ENCODE measurements at places on chromosomes 6 and 20.

GRCh38 chr6:64081453-64081852, 445.9 kb downstream of the PHF3 start:
- DNase-seq = no peak

- no peak for DNase-seq
These were observed 70.1 kb upstream of the E2F3 start for GRCh38 chr6:20331625-20332024.

DNA sequence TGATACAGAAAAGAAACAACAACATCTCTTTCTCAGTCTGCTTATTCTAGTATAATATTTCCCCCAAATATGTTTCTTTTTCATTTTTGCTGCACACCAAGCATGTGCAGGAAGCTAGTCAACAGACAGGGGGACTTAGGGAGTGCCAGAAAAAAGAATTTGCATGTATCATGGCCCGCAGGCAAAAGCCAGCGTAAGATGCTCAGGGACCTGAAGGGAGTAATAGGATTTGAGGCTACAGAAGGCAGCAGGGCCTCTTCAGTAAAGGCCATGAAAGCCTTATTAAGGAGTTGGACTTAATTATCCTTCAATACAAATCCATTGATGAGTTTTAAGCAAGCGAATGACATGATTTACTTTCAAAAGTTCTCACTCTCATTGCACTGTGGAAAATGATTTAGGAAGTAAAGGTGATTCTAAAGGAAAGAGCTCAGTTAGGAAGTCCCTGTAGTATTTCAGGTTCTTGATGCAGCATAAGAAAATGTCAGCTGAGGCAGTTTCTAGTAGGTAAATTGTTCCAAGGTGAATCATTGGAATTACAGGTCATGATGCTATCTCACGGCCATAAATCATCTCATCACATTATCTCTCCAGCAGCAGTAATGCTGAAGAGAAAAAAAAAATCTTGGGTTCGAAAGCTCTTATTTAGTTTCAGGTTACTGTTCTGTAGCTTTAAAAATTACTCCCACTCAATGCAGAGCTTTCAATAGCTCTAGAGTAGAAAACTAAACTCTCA, 94.8 kb downstream of the PTCHD4 start:
- no peak for DNase-seq

GRCh38 chr6:109767961-109768360, 76.9 kb downstream of the FIG4 start:
- no peak for DNase-seq

DNA sequence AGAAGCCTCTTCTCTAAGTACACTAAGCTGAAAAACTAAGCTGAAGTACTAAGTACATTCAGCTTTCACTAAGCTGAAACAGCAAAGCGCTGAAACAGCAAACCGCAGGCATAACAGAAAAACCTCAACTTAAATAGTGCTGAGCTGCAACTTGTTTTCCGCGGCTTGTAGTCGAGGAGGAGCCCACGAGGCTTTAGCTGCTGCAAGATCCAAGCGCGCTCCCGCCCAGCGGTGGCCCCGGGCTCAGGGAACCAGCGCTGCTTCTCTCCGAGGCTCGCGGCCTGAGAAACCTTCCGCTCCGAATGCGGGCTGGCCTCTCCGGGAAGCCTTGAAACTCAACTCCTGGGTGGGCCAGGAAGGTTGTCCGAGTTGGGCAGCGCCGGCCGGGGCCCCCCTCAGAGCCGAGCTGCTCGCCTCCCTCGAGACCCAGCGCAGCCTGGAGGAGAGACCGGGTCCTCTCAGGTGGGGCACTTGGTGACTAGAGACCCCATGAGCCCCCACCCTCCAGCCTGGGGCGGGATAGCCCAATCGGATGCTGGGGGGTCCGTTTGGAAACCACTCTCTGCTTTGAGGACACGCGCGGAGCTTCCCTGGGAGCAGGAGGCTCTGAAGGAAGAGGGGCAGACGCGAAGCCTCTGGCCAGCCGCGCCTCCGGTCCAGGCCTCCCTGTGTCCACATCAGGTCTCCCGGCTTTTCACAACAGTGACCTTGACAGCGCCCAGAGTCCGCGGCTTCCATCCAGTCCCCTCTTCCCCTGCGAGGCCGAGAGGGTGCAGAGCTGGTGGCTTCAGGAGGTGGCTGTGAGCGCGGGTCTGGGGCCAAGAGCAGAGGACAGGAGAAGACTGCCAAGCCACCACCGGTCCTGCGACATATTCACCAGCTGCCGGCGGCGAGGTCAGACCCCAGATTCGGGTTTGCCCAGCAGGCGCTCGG, 38.1 kb upstream of the HLA-E start:
- DNase-seq = peak; percentile 25

GRCh38 chr20:39081255-39081654, 119.1 kb downstream of the DHX35 start:
- peak; percentile 75 for DNase-seq

DNA sequence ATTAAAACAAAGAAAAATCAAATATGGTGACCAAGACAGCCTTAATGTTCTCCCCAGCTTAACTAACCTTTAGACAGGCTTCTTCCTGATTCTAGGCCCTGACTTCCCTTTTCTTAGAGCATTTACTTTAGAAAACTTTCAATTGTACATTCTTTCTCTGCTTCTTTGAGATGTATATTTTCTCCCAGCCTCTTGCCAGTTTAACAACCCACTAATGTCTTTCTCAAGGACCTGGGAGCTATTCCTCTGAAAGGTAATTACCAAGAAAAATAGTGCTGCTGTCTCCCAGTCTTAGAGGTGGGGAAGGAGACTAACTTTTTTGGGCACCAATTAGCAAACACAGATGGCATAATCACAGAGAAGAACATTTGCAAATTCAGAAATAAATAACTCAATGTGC, 62.8 kb upstream of the KCNQ5 start:
- DNase-seq = no peak

DNA sequence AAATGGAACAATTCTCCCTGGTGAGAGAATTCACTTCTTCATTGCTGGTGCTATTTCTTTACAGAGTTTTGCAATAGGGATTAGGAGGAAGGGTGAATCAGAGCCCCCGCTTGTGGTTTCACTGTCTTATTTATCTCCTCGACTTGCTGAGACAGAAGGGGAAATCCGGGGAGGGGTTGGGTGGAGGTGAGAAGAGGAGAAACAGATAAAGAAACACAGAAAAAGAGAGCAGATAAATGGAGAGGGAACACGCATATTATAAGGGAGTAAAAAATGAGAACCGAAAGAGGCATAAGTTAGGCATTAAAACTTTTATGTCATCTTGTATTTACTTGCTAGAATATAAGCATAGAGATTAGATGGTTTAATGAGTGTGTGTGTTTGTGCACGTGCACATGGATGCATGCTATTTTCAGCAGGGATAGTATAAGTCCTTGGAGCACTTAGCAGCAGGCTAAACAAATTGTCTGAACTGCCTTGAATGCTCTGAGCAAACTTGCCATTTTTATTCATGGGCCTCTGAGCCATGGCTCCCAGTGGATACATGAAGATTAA, 105.0 kb downstream of the OLIG3 start:
- DNase-seq = peak; percentile 74

GRCh38 chr6:21992178-21992967, 304.5 kb downstream of the PRL start:
- DNase-seq = no peak

- DNase-seq = no peak
These were observed 57.6 kb downstream of the IMPG1 start for GRCh38 chr6:76014626-76015530.

DNA sequence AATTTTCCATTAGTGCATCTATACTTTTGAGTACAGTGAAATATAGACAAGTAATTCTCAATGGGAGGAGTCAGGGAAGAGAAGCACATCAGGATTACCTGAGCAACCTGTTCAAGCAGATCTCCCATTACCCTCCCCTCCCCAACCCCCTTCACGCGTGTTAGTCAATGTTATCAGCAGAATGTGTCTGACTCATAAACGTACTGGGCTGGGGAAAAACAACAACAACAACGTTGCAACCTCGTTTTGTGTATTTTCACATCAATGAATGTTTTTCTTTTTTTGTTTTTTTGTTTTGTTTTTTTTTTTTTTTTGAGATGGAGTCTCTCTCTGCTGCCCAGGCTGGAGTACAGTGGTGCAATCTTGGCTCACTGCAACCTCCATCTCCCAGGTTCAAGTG, 287.0 kb upstream of the STXBP5 start:
- no peak for DNase-seq

DNA sequence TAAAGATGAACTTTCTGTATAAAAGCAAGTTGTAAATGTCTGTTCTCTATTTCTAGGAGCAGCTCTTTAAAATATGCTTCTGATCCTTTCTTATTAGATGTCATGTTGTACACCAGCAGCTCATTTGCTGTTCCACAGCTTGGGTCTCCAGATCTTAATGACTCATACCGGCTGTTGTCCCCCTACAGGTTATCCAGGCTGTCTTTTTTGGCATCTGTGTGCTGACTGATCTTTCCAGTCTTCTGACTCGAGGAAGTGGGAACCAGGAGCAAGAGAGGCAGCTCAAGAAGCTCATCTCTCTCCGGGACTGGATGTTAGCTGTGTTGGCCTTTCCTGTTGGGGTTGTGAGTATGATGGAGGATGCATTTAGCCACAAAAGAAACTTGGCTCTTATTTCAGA, 76.0 kb downstream of the AIG1 start:
- no peak for DNase-seq

DNA sequence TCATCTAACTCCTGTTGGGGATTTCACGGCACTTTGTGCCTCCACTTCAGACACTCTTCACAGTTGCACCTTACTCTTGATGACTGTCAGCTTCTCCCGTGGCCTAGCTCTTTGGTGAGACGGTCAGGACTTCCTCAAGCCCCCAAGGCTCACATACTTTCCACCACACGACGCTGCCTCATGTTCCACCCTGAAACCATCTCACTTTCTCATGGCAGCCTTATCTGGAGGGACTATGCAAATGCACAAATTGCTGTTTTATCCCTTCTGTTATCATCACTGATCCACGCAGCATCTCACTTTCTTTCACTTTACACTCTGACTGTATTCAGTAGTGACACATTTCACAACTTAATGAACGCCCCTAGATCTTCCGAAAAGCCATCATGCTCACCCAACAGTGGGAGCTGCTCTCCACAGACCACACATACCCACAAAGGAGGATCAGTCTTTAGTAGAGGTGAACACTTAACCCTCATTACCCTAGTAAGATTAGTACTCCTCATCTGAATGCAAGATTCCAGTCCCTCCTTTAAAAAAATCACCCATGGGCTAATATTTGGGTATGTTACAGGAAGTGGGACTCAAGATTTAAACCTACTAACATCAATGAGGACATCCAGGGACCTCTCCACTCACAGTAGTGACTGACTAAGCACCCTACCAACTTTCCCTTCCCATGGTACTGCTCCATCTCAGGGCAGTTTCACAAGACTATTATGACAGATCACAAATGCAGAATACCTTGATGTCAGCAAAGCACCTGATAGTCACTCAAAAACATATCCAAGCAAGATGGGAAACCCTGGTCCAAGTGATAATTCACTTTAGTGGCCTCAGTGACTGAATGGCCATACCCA, 35.4 kb downstream of the FYN start:
- peak; percentile 43 for DNase-seq

DNA sequence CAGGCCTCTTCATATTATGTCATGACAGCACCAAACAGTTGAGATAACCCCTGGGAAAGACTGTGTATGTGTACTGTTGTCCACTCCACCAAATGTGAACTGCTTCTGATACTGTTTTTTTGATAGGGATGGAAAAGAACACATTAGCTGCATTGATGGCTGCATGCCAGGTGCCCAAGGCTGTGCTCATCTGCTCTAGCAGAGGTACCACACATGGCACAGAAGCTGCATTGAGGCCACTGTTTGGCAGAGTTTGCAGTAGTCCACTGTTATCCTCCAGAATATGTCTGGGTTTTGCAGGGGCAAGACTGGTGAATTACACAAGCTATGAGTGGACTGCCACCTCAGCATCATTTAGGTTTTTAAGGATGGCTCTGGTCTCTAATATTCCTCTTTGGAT, 28.2 kb upstream of the ELMO2 start:
- DNase-seq = no peak

DNA sequence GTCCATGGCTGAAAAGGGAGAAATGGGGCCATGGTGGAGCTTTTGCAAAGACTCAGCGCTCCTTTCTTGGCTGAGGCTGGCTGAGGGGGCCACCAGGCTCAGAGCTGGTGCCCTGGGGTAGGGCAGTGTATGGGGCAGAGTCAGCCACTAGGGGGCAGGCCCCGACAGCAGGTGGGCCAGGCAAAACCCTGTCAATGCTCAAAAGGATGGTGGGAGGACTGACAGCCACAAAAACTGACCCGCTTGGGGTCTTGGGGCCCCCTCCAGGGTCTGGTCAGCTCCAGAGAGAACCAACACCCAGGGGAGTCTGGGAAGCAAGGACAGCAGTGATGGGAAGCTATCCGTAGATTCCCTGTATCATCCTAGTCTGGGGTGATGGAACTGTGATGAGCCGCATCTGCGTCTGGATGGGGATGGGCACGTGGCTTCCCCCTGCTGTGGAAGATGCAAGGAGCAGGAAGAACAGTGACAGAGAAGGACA, 306.9 kb downstream of the DHX35 start:
- DNase-seq = peak; percentile 10

- DNase-seq = no peak
These were observed 3.8 kb downstream of the MTCL3 start for GRCh38 chr6:127515234-127515793.

GRCh38 chr6:30840935-30841643, 43.2 kb upstream of the DDR1 start:
- no peak for DNase-seq

GRCh38 chr20:17543531-17544131, 12.5 kb upstream of the BFSP1 start:
- no peak for DNase-seq

DNA sequence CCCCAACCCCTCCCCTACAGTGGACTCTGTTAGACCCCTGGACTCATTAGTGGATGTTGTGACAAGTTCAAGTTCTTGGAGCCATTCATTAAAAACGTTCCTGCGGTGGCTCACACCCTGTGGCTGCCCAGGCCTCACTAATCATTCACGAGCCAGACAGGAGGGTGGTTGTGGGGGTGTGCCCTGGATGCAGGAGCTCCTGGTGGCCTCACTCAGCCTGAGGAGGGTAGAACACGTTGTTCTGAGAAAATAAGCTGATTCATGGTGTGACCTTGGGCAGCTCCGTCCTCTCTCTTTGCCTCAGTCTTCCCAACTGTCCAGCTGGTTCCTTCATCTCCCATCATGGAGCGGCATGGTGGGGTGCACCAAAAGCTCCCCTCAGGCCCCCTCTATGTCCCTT, 16.7 kb downstream of the SLC13A3 start:
- no peak for DNase-seq

Data from stimulated activated CD4-positive, alpha-beta T cell treated with anti-CD3 and anti-CD28 coated beads, TNF-alpha, amount 100 ng/mL, for 48 hours (primary cell).